Fibroblast of skin of left biceps (primary cell): ENCODE measurements at places on chromosomes 12 and 14.

DNA sequence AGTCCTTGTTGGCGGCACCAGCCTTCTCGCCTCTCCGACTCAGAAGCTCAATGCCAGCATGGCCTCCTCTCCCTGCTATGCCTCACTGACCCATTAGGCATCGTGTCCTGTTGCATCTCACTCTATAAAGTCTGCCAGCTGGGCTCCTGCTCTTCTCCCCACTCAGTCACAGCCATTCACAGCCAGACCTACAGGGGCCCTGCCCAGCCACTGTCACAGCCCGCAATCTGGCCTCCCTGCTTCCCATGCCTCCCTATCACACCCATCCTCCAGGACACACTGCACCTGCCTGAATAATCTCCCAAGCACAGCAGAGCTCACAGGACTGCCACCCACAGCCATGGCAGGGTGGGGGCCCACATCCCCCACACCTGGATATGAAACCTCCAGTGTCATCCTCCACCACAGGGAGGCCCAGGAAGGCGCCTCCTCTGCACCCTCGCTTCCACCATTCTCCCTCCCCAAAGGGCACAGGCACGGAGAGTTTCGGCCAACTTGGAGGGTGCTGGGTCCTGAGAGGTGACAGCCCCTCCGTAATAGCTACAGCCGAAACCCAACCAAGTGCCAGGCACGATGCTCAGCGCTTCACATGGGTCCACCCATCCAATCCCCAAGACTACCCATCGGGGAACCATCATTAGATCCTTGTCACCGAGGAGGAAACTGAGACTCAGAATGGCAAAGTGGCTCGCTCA is 370.3 kb downstream of the BCL11B start:
- no peak for DNase-seq

DNA sequence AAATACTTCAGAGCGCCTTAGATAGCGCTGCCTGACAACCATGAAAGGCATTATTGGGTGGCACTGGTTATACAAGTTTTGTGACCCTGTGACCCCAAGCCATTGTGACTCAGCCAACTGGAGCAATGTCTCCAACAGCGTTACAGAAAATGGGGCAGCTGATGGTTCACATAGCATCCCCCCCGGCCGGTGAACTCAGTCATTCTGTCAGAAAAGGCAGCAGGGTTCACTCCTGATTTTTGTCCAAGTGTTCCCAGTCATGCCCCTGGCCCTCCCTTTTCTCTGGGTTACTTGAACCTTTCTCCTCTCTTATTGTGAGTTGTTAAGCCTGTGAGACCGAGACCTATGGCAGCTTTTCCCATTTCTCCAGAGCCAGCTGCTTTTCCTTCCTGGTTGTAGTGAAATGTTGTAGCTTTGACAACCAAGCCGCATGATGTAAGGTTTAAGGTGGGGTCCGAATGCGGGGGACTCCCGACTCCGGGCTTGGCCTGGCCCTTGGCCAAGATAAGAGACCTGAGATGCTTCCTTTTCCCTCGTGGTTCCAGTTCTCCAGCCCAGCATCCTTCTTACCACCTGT is 22.0 kb downstream of the CD9 start:
- no peak for DNase-seq

DNA sequence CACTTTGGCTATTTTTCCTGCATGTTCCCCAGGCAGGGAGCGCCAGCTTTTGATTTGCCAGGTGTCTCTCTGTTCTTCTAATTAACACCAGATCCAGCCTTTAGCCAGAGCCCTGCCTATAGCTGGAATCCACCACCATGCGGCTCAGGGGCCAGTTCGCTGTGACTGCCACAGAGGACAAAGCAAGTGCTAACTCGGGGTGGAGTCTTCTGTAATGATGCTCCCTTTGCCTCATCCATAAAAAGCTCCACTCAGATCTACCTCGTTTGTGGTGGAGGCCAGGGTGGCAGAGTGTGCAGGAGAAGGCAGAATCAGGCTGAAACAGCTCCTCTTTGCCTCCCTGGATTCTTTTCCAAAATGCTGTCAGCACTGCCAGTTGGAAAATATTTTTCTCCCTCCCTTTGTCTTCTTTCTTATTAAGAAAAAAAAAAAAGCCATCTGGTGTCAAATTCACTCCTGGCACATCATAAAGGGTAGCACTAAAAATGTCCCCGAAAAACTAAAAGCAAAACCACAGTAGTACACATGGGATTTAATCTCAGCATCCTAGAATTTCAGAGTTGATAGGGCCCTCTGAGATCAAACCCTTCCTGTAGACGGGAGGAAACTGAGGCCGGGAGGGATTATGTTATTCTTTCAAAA is 18.0 kb upstream of the CTDSP2 start:
- no peak for DNase-seq

DNA sequence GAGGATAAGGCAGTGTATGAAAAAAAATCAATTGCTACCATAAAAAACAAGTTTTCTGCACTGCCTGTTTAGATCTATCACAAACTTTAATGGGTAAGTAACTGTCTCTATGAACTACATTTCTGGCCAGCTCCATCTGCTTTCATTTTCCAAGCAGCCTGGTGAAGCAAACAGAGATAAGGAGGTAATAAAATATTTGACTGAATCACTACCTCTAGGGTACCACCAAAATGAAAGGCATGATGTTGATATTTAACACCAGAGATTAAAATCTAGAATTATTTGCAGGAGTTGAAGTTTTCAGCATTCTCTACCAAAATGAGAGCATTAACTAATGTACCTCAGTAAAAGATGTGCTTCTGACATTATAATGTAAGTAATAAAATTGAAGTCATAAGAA is 863.5 kb upstream of the MGAT4C start:
- no peak for DNase-seq

DNA sequence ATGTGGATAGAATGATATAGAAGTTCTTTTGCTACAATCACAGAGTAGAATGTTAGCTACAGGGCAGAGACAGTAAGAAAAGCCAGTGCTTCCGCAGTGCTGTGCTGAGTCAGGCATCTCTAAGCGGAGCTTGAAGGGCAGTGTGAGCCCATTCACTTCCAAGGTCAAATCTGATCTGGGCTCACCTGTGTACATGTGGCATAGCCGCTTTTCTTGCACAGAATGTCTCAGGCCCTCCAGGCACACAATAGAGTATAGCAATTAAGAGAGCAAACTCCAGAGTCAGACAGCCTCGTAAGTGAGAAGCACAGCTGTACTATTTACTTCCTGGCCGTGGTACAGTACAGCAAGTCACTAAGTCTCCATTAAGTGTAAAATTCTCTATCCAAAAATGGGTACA is 26.8 kb downstream of the CORO1C start:
- DNase-seq: no peak

- DNase-seq: no peak
Observed at GRCh38 chr12:116821291-116821690, 60.0 kb downstream of the HRK start.

GRCh38 chr14:50785457-50786063 is 45.4 kb downstream of the NIN start:
- DNase-seq: no peak

- no peak for DNase-seq
Observed at GRCh38 chr12:31600252-31600651, 9.3 kb upstream of the DENND5B start.

DNA sequence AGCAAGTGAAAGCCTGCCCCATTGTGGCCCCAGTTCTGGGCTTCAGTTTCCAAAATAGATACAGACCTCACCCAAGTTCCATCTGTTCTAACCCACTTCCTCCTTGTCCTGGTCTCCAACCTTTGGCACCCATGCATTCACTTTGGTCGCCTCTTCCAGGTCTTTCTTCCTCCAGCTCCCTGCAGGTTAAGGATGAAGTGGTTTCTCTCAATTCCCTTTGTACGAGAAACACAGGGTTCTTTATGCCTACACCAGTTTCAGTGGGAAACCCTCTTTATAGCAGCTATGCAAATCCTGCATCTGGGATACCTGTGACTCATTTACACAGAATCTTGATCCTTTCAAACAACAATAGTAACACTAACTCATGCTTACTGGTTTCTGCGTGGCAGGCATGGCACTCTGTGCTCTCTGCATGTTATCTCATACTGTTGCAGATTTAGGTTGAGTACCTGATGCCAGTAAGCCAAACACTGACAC is 110.6 kb upstream of the AMIGO2 start:
- DNase-seq: no peak

DNA sequence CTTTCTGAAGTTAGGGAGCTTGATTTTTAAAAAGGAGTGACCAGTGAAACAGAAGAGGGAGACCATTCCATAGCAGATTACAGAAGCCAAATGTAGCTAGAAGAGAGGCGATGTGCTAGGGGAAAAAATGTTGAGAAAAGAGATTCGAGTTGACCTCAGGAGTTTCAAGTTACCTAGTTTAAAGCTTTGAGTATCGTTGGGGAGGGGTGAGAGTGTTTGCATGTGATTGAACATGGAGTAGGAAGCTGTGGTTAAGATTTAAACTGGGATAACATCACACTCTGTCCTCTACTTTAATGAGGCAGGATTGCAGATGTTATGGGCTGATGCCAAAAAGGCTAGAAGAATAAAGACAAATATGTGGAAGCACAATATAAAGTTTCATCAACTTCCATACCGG is 3.7 kb downstream of the LETMD1 start:
- no peak for DNase-seq

DNA sequence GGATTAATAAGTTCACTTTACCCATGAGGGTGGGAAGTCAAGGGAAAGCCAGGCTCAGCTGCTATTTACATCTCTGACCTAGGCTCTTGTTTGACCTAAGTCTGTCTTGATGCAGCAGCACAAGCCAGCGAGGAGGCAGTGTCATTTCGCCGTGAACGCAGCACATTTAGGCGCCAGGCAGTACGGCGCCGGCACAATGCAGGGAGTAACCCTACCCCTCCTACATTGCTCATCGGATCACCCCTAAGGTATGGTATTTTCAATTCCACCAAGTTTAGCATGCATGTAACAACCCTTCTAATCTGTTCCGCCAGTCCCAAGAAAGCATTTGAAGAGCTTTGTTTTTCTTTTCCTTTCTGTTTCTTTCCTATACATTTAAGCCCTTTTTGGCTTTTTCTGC is 81.2 kb downstream of the PCNX1 start:
- no peak for DNase-seq

GRCh38 chr12:76080729-76081415 is 3.6 kb downstream of the NAP1L1 start:
- no peak for DNase-seq

DNA sequence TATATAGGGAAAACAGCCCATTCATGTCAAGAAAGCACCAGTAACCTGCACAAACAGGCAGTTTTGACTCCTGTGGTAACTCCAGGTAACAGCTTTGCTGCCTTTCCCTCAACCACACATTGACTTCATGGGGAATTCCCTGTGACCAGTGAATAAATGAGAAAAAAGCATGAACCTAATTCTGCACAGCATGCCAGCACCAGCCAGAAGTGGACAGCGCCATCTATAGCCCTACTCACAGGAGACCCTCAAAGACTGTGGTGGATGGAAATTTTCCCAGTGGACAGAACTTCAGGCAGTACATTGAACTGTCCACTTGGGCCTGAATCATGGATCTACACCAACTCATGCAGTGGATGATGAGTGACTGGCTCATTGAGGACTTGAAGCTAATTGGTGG is 152.1 kb downstream of the SLC8A3 start:
- DNase-seq: no peak

DNA sequence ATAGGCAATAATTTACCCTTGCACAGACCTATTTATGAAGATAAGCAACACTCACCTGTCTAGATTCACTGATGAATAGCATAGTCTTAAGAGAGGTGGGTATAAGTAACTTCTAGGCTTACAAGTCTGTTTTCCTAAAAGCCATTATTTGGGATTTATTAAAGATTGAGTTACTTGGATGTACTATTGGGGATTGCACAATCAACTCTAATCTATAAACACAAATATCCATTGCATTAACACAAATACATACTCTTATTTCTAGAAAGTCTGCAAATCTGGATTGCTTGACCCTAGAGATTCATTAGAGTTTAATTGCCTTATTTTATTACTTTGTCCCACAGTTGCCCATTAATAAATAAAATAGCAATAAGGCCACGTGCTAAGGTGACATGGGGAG is 148.1 kb upstream of the CCDC198 start:
- no peak for DNase-seq

DNA sequence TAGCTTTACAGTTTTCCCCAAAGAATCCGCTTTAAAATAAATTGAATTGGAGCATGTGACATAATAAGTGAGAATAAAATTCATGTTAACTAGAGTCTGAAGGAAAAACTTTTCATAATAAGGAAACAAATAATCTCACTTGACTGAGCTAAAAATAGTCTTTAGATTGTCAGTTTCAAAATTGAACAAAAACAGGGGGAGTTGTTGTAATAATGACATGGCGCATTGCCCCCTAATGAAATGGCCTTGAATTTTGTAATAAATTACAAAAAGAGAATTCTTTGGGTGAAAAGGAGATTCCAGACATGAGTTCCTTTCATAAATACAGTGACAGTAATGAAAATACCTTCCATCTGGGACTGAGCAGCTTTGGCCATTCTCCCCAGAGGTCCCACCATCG is 178.6 kb downstream of the EFCAB11 start:
- no peak for DNase-seq

- no peak for DNase-seq
Observed at GRCh38 chr12:61999311-61999710, 260.9 kb upstream of the USP15 start.

- DNase-seq: no peak
Observed at GRCh38 chr12:25034676-25035075, 85.8 kb upstream of the BCAT1 start.

- DNase-seq: no peak
Observed at GRCh38 chr12:67915335-67915851, 73.9 kb upstream of the IFNG-AS1 start.

- no peak for DNase-seq
Observed at GRCh38 chr14:77979171-77979570, 179.3 kb downstream of the ADCK1 start.

DNA sequence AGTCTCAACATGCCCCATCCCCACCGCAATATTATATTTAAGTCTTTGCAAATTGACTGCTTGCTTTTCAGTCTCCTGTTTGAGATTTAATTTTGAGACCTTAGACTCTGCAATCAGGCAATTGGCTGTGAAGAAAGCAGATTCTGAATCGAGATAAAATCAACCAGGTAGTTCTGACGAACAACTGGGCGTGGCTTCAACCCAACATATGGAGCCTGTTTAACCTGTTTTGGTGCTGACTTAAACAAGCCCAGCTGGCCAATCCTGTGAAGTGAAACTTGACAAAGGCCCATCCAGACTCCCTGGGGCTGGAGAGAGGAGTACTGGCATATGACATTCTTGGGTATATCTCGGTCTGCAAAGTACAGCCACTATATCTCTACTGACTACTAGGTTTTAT is 9.8 kb upstream of the CIPC start:
- DNase-seq: no peak

GRCh38 chr12:68621472-68622081 is 10.9 kb downstream of the RAP1B start:
- no peak for DNase-seq

- DNase-seq: no peak
Observed at GRCh38 chr12:85509081-85509856, 229.2 kb downstream of the ALX1 start.

DNA sequence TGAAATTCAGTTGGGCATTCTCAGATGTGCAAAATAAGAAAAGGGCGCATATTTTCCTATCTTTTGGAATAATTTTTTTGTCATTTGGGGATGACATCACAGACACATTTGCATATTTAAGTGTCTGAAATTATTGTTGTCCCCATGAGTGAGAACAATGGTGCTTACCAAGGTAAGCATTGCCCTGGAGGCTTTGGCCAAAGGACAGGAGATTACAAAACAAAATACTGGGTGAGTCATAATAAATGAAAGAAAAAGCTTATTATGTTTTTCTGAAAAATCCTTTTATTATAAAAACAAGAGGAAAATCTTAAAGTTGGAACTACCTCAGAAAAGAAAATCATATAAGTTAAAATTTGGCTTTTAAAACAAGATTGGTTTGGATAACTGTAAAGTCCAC is 254.9 kb downstream of the BTG1 start:
- DNase-seq: no peak
